ENCODE measurements at places on chromosomes 1 and 21. TPM values are rescaled to one million over a fixed set of nuclear protein-coding genes. Genes with fewer than 3 reads are reported as not detected.
A peak's percentile ranks its signal among the peaks of the same experiment; 100 is the strongest.

ATP1A4 gene
- not detected for total RNA-seq

MCOLN3 gene
- total RNA-seq: 3.2 TPM

SGIP1 gene
- total RNA-seq: 6.6 TPM

TNFRSF1B gene
- 35.1 TPM for total RNA-seq

ADPRS gene
- total RNA-seq: 26.2 TPM

LACTBL1 gene
- not detected for total RNA-seq

NPPB gene
- not detected for total RNA-seq

LRRIQ3 gene
- total RNA-seq: 2.6 TPM

DRAXIN gene
- total RNA-seq: under 0.01 TPM

CNKSR1 gene
- total RNA-seq: 28.2 TPM

GRHL3 gene
- total RNA-seq: 0.98 TPM

NBPF4 gene
- total RNA-seq: not detected

ZNF695 gene
- not detected for total RNA-seq

PROK1 gene
- 0.73 TPM for total RNA-seq

DNA sequence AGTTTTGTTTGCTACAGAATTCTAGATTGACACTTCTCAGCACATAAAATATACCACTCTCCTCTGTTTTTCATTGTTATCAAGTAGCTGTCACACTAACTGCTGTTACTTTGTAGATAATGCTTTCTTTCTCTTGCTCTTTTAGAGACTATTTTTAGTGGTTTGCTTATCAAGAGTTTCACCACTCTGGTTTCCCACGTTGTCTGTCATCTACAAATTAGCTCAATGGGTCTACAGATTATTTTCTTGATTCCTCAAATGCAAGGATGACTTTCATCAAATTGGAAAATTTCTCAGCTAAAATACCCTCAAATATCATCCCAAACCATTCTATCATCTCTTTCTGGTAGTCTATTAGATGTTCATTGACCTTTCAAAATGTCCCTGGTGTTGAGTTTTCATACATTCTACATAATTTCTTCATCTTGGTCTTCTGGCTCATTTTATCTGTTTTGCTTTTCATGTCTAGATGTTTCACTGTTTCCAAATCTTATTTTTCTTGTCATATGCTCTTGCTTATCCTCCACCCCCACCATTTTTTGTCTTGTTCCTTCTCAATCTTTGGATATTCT lies 122.5 kb downstream of the TRIM33 start:
- no peak for DNase-seq

DNA sequence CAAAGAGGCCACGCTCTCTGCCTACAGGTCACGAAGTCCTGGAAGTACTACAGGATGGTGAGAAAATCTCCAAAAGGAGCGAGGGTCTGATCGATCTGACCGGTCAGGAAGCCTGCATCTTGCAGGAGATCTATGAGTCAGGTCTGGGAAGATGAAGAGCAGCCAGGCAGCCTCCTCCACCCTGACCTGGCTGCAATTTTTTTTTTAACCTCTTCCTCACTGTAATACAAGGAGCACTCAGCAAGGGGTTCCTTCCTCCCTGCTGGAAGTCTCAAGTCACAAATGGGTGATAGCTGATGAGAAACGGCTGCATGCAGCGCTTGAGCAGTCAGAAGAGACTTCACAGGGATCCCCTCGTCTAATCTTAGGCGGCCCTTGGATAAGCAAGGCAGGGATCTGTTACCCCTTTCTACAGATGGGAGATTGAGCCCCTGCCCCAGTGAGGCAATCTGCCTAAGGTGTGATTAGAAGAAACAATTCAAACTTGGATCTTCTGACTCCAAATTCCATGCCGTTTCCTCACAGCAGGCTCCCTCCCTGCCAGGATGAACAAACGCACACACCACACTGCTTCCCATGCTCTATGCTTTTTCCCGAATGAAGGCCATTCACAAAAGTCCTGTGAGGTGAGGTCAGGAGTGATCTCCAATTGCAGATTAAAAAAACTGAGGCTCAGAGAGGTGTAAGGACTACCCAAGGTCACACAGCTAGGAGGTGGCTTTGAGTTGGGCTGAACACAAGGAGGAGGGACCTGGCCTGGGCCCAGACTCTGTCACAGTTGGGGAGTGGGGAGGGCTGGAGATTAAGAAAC lies 48.3 kb downstream of the ECE1 start:
- no peak for DNase-seq

DNA sequence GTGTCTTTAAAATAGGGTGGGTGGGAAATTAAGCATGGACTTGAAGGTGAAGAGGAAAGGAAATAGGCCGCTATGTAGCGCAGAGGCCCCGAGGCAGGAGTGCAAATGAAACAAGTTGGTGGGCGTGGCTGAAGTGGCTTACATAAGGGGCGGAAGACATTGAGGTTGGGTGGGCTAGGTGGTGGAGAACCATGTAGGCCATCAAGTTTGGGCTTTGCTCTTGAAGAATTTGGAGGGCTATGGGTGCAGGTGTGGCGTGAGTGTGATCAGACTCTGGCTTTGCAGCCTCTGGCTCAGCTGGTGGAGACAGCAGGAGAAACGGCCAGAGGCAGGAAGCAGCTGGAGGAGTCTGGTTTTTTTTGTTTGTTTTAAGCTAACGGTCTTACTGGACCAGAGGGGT lies 6.7 kb downstream of the SLFNL1 start:
- DNase-seq: no peak

DNA sequence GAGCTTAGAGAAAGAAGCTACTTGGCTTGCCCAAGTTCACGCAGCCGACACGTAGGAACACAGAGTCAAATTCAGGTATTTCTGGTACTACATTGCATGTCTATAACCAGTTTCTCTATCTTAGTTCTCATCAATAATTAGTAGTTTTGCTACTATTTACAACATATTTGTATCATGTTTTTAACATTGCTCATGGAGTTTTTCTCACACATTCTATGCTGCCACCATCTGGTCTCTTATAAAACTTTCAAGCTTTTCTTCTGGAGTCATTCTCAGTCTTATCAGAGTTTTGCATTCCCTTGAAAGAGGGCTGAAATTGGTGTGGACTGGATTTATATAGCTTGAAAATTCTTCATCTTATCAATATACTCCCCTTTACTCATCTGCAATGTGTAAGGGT lies 118.8 kb upstream of the PALMD start:
- DNase-seq: no peak

DNA sequence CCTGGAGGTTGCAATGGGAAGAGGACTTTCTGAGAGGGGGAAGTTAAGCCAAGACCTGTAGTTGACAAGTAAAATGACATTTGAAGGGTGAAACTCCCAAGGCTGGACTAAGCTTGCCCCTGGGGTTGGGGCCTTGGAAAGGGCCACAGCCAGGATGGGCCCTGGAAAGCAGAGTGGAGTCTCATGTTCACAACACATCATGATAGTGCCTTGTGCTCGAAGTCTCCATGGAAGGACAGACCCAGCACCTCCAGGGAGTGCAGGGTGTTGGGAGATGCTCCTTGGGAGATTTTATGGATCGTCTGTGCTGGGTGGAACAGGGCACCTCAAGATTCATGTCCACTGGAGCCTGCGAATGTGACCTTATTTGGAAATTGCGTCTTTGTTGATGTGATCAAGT lies 55.6 kb upstream of the ACTRT2 start:
- no peak for DNase-seq

GRCh38 chr1:245807306-245807705 lies 652.5 kb downstream of the KIF26B start:
- no peak for DNase-seq

- no peak for DNase-seq
Observed at GRCh38 chr1:160855181-160855981, 7.3 kb downstream of the CD244 start.

DNA sequence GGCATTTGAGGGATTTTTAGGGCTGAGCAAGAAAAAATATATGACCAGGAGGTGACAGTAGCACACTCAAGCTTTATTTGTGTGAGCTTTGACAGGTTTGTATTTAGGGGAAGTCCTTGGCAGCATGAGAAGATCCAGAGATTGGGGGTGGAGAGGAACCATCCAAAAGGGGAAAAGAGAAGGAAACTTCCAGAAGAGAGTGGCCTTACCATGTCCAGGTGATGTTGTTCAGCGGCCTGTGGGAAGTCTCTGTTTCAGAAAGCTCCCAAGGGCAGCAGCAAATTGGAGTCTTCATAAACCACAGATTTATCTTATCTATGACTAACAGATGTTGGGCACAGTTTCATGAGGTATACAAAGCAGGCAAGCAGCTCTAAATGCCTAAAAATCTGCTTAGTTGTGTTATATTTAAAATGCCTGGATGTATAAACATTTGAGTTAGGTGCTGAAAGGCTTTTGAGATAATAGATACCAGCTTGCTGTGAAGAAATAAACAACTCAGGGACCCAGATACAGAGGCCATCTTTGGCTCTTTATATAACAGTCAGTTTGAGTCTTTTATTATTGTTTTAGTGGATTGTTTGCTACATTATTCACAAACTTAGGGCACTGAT lies 21.2 kb upstream of the ADAR start:
- no peak for DNase-seq

DNA sequence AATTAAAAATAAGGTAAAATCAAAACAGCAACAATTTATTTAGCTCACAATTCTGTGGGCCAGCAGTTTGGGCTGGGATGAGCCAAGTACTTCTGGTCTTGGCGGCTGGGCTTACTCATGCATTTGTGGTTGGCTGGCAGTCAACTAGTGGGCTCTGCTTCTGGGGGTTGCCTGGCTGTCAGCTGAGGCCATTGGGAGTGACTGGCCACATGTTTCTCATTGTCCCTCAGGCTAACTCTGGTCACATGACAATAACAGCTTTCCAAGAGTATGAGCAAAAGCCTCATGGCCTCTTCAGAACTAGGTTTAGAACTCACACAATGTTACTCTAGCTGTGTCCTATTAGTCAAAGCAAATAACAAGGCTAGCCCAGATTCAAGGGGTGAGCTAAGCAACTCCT lies 15.6 kb upstream of the CHIA start:
- DNase-seq: peak; percentile 47

DNA sequence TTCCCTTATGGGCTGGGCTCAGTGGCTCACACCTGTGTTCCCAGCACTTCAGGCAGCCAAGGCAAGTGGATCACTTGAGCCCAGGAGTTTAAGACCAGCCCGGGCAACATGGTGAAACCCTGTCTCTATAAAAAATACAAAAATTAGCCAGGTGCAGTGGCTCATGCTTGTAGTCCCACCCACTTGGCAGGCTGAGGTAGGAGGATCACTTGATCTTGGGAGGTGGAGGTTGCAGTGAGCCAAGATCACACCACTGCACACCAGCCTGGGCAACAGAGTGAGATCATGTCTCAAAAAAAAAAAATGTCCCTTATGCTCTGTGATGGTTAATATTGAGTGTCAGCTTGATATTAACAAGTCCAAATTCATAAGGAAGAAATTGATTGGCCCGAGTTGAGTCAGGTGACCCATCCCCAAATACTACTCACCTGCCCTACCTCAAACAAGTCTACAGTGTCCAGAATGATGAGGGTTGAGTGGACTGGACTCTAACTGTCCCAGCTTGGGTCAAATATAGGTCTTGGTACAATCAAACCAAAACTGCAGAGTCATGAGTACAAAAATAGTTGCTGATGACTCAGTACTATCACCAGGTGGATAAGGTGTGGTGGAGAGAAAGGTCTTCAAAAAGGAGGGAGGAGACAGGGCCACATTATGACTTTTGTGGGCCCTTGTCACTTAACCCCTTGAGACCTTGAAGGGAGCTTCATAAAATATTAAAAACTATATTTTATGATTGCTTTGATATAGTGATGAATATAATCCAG lies 161.0 kb downstream of the ZNF326 start:
- no peak for DNase-seq

- DNase-seq: no peak
Observed at GRCh38 chr1:192474080-192474683, 101.4 kb upstream of the RGS1 start.

- no peak for DNase-seq
Observed at GRCh38 chr1:47725000-47725473, 272.1 kb downstream of the TRABD2B start.

- DNase-seq: no peak
Observed at GRCh38 chr1:63991685-63992084, 211.7 kb upstream of the UBE2U start.

DNA sequence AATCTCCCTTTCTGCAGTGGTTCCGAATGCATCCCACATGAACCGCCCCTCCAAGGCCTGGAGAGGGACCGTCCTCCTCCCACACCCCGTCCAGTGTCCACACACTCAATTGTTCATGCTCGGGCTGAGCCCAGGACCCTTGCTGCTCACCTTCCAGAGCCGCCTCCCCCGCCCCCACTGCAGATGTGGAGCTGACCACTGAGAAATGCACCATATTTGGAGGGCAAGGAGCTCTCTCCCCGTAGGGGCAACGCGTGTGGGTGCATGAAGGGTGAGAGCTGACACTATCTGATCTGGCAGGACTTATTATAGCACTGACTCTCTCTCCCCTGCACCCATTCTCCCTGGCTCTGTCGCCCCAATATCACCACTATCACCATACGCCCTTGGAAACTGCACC lies 4.0 kb upstream of the S100A3 start:
- DNase-seq: no peak

GRCh38 chr1:73176902-73177301 lies 894.6 kb upstream of the NEGR1 start:
- DNase-seq: no peak

DNA sequence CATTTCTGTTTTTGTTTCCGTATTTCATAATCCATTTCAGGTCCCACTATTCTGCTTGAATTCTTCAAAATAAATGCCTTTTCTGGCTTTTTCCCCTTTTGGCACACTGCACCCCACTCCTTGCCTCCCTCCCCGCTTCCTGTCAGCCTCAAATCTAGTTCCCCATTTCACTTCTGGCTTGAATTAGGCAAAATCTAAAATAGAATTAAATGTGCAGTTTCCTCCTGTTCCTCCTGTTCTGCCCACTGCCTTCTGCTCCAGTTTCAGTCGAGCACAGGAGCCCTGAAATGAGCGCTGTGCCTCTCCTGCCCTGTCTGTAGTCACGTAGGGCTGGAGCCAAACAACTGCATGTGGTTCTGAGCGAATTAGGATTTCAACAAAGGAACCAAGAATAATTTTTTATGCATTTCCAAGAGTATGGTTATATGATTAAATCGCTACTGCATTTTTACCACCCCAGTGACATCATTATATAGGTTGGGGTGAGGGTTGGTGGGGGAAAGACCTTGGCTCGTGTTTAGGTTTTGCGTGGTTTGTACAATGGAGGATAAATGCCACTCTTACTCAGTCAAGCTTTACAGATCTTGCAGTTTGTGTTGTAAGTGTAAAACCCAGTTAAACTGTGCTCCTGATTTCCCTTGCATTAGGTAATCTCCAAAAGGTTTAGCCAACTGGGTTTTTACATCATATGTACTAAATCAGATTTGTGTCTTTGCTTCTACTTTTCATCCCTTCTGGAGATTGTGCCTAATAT lies 114.9 kb downstream of the VPS13D start:
- DNase-seq: no peak

GRCh38 chr1:234014208-234014607 lies 109.7 kb downstream of the SLC35F3 start:
- no peak for DNase-seq

DNA sequence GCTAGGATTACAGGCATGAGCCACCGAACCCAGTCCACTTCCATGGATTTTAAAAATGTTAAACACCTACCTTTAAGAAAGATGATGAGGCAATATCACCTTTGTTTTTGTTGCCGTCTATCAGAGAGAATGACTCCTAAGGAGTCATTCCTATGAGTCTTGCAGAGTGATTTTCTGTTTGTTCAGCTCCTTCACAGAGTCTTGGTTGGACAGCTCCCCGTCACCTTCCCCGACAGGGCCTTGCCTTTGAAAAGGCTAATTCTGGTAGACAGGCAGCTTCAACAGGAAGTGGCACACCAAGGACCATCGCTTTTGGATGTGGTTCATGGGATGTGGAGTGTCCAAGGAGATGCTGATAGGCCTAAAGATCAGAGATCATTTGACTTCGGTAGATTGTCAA lies 17.5 kb downstream of the ZBTB18 start:
- no peak for DNase-seq

- DNase-seq: no peak
Observed at GRCh38 chr1:211285196-211285595, 26.0 kb downstream of the RCOR3 start.
